H1 (cell line): ENCODE measurements at places on chromosomes 4 and X. TPM values are rescaled to one million over a fixed set of nuclear protein-coding genes. Genes with fewer than 3 reads are reported as not detected.

IL1RAPL1 gene
- polyA plus RNA-seq: 0.11 and 0.13 TPM in 2 replicates

TMEM35A gene
- polyA plus RNA-seq: 3.9 and 5.8 TPM in 2 replicates

CYBB gene
- 0.03 TPM in 1 of 2 replicates, not detected in the other for polyA plus RNA-seq

PNCK gene
- polyA plus RNA-seq: 6.3 and 13.9 TPM in 2 replicates

NLRP2B gene
- not detected in 2 replicates for polyA plus RNA-seq

GAGE12J gene
- polyA plus RNA-seq: not detected in 2 replicates

PDZD11 gene
- polyA plus RNA-seq: 37.6 and 55.9 TPM in 2 replicates

FHDC1 gene
- 6.4 and 7.1 TPM in 2 replicates for polyA plus RNA-seq

ARHGAP6 gene
- 0.35 and 0.44 TPM in 2 replicates for polyA plus RNA-seq

GUCY1A1 gene
- 0.05 TPM in 1 of 2 replicates, not detected in the other for polyA plus RNA-seq

ATP8A1 gene
- 2.2 and 3.7 TPM in 2 replicates for polyA plus RNA-seq

NSUN7 gene
- polyA plus RNA-seq: 8.8 and 9.6 TPM in 2 replicates

UGT2A1 gene
- polyA plus RNA-seq: not detected in 2 replicates

MGAT4D gene
- not detected in 2 replicates for polyA plus RNA-seq

CPLX1 gene
- 0.32 and 1.3 TPM in 2 replicates for polyA plus RNA-seq

PDZD4 gene
- 45.8 and 77.2 TPM in 2 replicates for polyA plus RNA-seq

SAGE1 gene
- polyA plus RNA-seq: not detected in 2 replicates

CT45A1 gene
- not detected in 2 replicates for polyA plus RNA-seq

GPC3 gene
- polyA plus RNA-seq: 60.0 and 64.8 TPM in 2 replicates

FRMPD4 gene
- polyA plus RNA-seq: 0.02 and 0.05 TPM in 2 replicates

POF1B gene
- not detected in 2 replicates for polyA plus RNA-seq

CT45A2 gene
- polyA plus RNA-seq: not detected in 2 replicates

NXF2 gene
- polyA plus RNA-seq: not detected in 2 replicates

MAGEA1 gene
- polyA plus RNA-seq: not detected in 2 replicates

H2BW2 gene
- 0.03 and 0.44 TPM in 2 replicates for polyA plus RNA-seq

CSAG2 gene
- polyA plus RNA-seq: 0.17 and 0.39 TPM in 2 replicates

KLHL4 gene
- 4.4 and 8.8 TPM in 2 replicates for polyA plus RNA-seq

XPNPEP2 gene
- 0.14 and 0.27 TPM in 2 replicates for polyA plus RNA-seq

HMGN5 gene
- polyA plus RNA-seq: 3.3 and 6.0 TPM in 2 replicates

TRPC5OS gene
- polyA plus RNA-seq: not detected in 2 replicates

ESX1 gene
- polyA plus RNA-seq: not detected in 2 replicates

AMER1 gene
- polyA plus RNA-seq: 3.2 and 3.3 TPM in 2 replicates

ADAMTS3 gene
- polyA plus RNA-seq: 0.99 and 1.3 TPM in 2 replicates

SERPINA7 gene
- not detected in 2 replicates for polyA plus RNA-seq
